ENCODE measurements at places on chromosomes 3 and 15.

- no peak for DNase-seq
These were observed 311.8 kb upstream of the TRIM42 start for GRCh38 chr3:140365872-140366697.

GRCh38 chr15:71145648-71146047 is 30.4 kb downstream of the THSD4 start:
- DNase-seq: no peak

DNA sequence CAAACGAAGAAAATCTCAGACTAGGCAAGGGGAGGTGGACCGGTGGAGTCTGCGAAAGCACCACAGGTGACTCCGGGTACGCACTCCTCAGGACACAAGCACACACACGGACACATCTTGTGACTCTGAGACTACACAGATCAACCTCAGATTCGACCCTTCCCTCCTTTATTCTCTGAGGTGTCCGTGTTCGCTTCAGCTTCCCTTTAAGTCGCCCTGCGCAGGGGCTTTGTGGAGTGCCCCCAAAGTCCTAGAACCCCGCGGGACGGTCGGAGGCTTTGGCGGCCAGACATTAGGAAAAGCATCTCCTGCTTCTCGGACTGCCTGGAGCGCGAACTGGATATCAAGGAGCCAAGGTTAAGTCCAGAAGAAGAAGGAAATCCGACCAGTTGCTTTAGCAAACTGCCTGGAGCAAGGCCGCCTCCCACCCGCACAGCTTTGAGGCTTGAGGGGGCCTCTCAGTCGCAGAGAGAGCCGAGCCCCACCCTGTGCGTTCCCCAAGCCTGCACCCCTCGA is 730 bp downstream of the DGKG start:
- DNase-seq: no peak

- no peak for DNase-seq
These were observed 169.4 kb downstream of the KBTBD8 start for GRCh38 chr3:67167481-67167880.

DNA sequence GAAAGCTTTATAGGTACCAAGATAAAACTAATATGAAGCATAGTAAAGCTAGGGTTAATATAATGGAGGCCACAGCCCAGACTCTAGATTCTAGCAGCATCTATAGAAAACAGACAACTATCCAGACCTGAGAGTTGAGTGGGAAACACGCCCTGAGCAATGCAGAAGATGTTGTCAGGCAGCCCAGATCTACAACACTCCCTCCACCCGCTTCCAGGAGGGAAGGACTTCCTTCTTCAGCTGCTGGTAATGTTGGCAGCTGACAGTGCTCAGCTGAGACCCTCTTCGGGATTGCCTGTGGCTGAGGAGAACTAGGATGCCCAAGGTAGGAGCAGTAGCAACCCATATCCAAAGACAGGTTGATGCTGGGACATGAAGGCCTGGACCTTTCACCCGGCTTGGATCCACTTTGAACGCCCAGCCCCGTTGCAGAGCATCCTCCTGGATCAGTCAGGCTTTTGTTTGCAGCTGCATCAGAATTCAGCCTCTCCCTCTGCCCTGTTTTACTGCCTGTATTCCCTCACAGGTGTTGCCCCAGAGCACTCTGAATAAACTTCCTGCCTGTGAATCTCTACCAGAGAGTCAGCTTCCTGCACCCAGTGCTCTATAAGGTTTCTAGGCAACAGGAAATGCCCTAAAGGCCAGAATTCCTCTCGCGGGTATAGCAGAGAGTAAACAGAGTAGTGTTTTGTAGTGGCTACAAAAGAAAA is 174.7 kb upstream of the IL12A start:
- DNase-seq: no peak

- no peak for DNase-seq
These were observed 128.4 kb upstream of the ZBED2 start for GRCh38 chr3:111723293-111724215.

DNA sequence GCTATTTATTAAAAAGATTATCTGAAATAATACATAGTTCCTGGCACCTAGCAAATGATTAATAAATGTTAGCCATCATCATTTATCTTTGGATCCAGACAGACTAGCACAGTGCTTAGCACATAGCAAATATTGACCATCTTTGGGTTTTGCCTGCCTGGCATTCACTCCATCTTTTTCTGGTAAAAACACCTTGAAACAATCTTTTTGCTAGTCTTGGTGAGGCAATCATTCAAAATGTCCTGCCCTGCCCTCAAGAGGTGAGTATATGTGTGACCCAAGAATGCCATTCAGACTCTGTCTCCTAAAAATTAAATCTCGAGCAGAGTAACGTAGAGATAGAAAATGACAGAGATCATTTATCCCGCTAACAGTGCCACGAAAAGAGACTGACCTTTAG is 78.3 kb upstream of the ZNF280D start:
- no peak for DNase-seq
